Lung microvascular endothelial cell (primary cell): ENCODE measurements at places on chromosomes 7 and 10.

DNA sequence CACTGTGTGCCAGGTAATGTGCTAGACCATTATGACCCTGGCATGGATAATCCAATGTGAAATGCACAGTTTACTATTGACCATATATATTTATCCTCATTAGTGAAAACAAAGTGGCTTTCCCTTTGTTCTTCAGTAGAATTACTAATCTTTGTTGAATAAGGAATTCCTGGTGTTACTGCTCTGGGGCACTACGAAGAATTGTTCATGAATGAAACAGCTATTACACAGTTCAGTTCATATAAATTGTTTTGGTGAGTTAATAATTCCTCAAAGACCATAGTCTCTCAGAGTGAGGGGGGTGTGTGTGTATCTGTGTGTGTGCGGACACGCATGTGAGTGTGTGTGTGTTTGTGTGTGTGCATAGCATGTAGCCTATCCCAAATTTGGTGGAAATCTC is 668.0 kb upstream of the MBL2 start:
- no peak for DNase-seq

DNA sequence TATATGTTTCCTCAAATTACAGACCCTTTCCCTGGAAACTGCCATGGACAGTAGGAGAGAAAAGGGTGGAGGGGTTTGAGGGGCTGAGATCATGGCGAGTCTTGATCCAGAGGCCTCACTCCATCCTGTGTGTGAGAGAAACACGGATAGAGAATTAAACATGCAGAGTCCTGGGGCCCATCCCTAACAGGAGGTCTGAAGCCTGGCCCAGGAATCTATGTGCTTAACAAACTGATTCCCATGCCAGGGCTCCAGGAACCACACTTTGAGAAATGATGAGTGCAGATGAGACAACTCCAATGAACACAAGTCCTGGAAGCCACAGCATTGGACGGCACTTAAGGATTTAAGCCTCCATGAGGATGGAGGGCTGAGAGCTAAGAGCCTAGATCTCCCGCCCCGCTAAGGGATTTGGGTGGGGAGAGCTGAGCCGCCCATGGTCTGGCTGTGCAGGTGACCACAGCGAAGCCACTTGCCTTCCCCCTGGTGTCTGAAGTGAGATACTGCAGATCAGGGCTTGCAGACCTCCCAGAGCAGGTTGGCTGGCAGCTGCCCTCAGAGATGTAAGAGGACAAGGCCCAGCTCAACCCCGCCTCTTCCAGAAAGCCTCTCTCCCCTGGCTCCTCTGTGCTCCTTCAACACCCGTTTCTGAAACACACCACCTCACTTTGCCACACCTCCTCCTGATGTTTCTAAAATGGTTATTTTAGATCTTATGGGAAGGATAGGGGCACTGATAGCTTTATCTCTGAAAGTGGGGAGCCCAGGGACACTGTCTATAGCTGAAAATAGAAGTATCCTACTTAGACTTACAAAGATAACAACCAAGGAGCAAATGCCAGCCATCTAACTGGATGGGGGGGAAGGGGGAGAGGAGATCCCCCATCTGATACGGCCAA is 24.8 kb upstream of the EIF5AL1 start:
- peak; percentile 79 for DNase-seq

DNA sequence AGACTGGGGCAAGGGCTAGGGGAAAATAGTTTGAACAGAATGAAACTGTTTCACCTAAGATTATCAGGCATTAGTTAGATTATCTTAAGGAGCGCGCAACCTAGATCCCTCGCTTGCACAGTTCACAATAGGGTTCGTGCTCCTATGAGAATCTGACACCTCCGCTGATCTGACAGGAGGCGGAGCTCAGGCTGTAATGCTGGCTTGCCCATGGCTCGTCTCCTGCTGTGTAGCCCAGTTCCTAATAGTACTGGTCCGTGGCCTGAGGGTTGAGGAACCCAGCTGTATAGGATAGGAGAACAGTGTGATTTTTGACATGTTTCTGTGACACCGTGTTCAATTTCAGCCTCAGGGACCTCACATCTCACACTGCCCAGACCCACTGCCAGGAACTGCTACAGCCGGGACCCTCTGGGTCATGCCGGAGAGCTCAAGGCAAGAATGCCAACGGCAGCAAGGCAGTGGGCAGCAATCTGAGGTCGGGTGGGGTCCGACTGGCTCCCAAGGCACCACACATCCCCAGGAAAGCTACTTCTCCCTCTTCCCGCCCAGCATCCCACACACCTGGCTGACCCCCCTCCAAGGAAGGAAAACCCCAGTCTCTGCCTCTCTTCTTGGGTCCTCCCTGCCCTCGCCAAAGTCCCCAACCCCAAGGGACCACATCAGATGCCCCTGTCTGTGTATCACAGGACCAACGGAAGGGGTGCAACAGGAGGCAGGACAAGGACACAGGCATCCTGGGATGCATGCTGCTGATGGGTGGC is 31.7 kb downstream of the CAMK2B start:
- no peak for DNase-seq

DNA sequence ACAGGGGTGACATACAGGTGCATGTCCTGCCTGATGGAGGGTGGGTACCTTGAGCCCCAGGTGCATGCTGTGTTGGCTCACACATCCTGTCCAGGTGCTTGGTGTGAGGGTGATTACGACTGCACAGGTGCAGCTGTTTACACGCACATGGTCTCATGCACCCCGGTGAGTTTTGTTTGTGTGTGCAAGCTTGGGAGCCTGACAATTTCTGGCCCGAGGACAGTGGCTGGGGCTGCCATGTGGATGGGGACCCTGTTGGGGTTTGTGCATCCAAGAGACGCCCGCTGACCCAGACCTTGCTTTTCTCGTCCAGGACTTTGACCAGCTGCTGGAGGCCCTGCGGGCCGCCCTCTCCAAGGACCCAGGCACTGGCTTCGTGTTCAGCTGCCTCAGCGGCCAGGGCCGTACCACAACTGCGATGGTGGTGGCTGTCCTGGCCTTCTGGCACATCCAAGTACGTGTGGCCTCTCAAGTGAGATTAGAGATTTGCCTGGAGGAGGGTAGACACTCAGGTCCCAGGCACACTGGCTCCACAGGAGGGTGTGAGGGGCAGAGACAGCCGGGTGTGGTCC is 61.7 kb downstream of the PRF1 start:
- no peak for DNase-seq

GRCh38 chr10:59719374-59719773 is 9.7 kb upstream of the SLC16A9 start:
- DNase-seq, result no peak

DNA sequence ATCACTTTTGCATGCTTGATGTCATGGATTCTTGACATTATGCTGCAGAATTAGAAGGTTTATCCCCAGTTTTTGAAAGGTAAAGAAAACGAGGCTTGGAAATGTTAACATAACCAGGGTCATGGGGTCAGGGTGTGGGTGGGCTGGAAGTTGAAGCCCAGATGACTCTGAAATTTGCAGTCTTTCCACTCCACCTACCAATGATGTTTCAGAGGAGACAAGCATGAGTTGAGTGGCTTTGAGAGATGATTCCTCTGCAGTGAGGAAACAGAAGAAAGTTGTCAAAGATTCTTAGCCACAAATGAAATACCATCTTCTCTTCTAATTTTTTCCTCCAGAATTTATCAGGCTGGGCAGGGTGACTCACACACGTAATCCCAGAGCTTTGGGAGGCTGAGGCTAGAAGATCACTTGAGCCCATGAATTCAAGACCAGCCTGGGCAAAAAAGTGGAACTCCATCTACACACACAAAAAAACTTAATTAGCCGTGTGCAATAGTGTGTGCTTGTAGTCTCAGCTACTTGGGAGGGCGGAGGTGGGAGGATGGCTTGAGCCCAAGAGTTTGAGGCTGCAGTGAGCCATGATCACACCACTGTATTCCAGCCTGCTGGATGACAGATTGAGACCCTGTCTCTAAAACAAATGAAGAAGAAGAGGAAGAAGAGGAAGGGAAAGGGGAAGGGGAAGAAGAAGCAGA is 239.1 kb upstream of the AUTS2 start:
- no peak for DNase-seq
